Left lung (tissue), 14 donors: ENCODE measurements at places on chromosomes 6 and 20. TPM values are rescaled to one million over a fixed set of nuclear protein-coding genes. Genes with fewer than 3 reads are reported as not detected.
A peak's percentile ranks its signal among the peaks of the same experiment; 100 is the strongest.

GRCh38 chr6:144559865-144560593 is 274.9 kb downstream of the UTRN start:
- no peaks in the 10 kb centered on the region for H3K27me3 ChIP-seq
- no peak overlapping the region for H3K27ac ChIP-seq
- peaks cover 48% of the 10 kb centered on the region for H3K36me3 ChIP-seq

Gene ADTRP
- total RNA-seq = 7.1 TPM

DNA sequence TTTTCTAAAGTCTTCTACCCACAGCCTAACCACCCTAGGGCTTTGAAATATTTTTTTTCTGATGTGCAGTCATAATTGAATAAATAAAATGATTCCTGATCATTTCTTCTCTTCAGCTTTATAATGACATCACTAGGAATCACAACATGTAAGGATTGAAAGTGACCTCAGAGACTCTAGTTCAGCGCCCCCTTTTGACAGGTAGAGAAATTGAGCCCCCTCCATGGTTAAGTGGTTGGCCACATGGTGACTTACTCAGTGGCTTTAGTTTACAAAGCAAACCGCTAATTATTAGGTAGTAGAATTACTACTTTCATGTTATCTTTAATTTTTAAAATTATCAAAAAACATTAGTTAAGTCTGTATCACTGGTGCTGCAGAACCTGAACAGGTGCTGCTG is 13.3 kb upstream of the SLC2A12 start:
- no peak overlapping the region for H3K27ac ChIP-seq
- H3K4me1 ChIP-seq = no peaks in the 10 kb centered on the region
- no peak for DNase-seq
- no peak overlapping the region for H3K4me3 ChIP-seq

DNA sequence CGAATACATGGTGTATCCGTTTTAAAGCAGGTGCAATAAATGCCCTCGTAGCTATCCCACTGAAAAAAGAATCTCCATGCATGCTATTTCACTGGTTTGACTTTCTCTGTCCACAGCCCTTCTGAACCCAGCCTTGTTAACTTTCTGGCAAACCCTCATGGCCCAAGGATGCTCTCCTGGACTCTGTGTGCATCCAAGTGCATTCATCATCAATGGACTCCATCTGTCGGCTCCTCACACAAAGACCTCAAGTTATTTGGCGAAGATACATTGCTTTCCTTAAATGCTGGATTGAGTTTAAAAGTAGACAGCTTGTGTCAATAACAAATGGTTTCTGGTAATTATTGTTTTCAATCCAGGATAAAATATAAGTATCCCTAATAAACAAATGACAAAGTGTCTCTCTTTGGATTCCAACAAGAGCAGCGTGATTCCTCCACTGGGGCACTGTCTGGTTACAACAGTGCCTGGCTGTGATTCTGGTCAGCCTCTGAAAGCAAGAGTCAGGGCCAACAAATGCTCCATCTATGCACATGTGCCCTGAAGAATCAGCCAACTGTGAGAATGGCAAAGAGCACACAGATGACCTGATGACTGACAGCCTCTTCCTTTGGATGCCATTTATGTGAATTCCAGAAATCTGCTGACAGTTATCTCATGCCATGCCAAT is 55.7 kb downstream of the FYN start:
- DNase-seq = no peak
- H3K27me3 ChIP-seq = no peaks in the 10 kb centered on the region
- no peaks in the 10 kb centered on the region for H3K4me1 ChIP-seq
- no peak overlapping the region for H3K27ac ChIP-seq
- H3K36me3 ChIP-seq = no peaks in the 10 kb centered on the region
- no peak overlapping the region for H3K4me3 ChIP-seq

- DNase-seq = no peak
- peaks cover 5% of the 10 kb centered on the region for H3K36me3 ChIP-seq
- no peaks in the 10 kb centered on the region for H3K4me1 ChIP-seq
- H3K27me3 ChIP-seq = peaks cover 15% of the 10 kb centered on the region
- H3K27ac ChIP-seq = no peak overlapping the region
- no peak overlapping the region for H3K4me3 ChIP-seq
Measured at GRCh38 chr6:24644377-24644776, 1.6 kb downstream of the KIAA0319 start.

DNA sequence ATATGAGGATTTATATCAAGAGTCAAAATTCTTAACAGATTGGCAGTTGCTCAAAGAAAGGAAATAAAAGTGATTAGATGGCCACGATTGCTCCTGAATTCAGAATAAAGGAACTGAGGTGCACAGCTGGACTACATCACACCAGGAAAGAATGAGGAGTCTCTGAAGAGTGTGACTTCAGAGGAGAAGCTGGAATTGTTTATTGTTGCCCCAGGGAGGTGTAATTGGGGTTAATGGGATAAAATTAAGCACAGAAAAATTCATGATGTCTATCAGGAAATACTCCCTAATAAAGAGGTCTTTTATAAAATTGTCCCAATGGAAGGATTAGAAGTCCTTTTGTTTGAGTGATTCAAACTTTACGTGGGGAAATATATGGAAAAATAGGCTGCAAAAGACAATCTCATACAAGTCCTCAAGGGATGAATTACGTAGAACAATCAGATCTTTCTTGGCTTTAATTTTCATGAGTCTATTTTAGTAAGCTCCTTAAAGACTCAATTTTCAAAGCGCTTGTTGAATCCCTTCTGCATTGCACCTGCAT is 208.6 kb upstream of the RNF217 start:
- no peaks in the 10 kb centered on the region for H3K36me3 ChIP-seq
- no peak overlapping the region for H3K4me3 ChIP-seq
- no peaks in the 10 kb centered on the region for H3K27me3 ChIP-seq
- DNase-seq = no peak

DNA sequence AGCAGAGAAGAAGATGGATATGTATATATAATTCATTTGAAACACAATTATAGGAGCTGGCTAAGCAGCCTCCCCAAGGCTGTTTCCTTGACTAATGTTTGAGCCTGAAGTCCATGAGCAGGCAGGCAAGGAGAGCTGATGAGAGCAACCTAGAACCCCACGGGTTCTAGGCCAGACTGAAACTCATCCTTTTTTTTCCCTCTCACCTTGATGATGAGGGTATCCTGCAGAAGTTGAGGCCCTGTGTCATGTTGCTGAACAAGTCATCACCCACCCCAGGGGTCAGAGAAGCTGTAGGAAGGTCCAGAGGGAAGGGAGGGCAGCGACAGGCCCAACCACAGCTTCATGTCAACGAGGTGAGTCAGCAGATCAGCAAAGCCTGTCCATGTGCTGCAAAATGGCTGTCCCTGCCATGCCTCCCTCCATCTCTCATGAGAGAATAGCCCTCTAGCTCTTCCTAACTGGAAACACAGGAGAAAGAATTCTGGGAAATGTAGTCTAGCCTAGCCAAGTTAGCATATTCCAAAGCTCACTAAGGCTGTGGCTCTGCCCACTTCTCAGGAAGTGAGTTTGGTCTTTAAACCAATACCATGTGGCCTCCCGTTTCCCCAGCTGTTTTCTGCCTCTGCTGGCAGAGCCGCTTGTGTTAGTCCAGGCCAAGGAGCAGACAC is 91.3 kb upstream of the DTNBP1 start:
- no peaks in the 10 kb centered on the region for H3K4me1 ChIP-seq
- DNase-seq = no peak
- H3K4me3 ChIP-seq = no peak overlapping the region
- H3K27me3 ChIP-seq = no peaks in the 10 kb centered on the region

- H3K27ac ChIP-seq = no peak overlapping the region
- no peak for DNase-seq
Measured at GRCh38 chr6:147106759-147107401, 97.3 kb upstream of the STXBP5 start.

GRCh38 chr6:443621-444159 is 52.1 kb downstream of the IRF4 start:
- H3K4me1 ChIP-seq = no peaks in the 10 kb centered on the region
- no peaks in the 10 kb centered on the region for H3K36me3 ChIP-seq
- no peak overlapping the region for H3K4me3 ChIP-seq
- H3K27ac ChIP-seq = no peak overlapping the region
- H3K27me3 ChIP-seq = no peaks in the 10 kb centered on the region

DNA sequence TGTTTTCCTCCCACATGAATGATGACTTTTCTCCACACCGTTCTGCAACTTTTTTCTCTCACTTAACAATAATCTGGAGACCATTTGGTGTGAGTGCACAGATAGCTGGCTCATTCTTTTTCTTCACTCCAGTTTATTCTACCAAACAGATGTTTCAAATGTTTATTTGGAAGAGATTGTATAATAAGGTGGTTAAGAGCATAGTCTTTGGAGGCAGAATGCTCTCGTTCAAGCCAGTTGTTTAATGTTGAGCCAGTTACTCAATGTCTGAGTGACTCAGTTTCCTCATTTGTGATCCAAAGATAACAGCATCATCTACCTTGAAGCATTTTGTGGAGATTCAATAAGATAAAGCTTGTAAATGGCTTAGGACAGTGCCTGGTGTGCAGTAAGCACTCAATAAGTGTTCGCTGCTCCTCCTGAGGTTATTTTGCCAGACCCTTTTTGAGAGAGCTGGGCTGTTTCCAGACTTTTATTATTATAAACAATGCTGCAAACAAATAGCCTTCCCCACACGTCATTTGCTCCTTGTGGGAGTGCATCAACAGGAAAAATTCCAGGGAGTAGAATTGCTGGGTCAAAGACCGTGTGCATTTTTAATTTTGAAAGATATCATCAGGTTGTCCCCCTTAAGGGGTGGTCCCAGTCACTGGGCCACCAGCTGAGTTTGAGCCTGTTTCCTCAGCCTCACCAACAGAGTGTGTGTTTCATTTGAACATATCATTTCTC is 70.6 kb downstream of the VEGFA start:
- H3K27ac ChIP-seq = no peak overlapping the region
- peaks cover 13% of the 10 kb centered on the region for H3K4me1 ChIP-seq
- H3K4me3 ChIP-seq = no peak overlapping the region

DNA sequence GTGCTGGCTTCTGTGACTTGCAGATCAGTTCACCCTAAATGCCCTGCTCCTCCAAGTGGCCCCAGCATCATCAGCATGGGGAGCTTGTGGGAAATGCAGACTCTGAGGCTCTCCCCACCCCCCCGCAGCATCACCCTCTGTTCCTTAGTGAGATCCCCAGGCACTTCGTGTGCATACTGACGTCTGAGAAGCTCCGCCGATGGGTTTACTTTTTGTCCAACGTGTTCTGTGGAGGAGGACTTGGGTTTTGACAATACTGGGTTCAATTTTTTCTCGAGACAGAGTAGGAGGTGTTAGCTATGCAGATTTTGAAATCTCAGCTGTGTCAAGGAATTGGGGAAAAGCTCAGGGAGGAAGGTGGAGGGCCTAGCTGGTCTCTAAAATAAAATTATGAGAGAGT is 38.3 kb upstream of the ZNF831 start:
- no peaks in the 10 kb centered on the region for H3K36me3 ChIP-seq
- no peak overlapping the region for H3K27ac ChIP-seq

Gene COL9A1
- not detected for total RNA-seq

Gene LPA
- total RNA-seq = not detected

Gene FAM83B
- total RNA-seq = 0.16 TPM

Gene OR2B6
- total RNA-seq = not detected

DNA sequence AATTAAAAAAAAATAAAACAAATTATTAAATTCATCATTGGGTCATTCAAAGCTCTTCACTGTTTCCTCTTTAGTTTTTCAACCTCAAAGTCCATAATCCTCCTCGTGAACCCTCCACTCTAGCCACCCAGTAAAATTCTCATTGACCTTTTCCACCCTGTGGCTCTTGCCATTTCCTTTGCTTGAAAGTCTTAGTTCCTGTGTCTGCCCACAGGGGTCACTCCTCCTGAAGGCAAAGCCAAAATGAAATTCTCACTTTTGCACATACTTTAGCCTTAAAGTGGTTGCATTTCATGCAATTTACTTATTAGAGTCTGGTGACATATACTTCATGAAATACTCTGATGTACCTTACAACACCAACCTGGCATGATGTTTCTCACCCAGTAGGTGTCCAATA is 263.7 kb downstream of the BMP2 start:
- no peaks in the 10 kb centered on the region for H3K27me3 ChIP-seq
- no peak overlapping the region for H3K27ac ChIP-seq
- H3K4me1 ChIP-seq = no peaks in the 10 kb centered on the region
- DNase-seq = no peak
- no peak overlapping the region for H3K4me3 ChIP-seq
- no peaks in the 10 kb centered on the region for H3K36me3 ChIP-seq

Gene RNF182
- 3.3 TPM for total RNA-seq

Gene SLC32A1
- total RNA-seq = not detected

- no peaks in the 10 kb centered on the region for H3K27me3 ChIP-seq
- peak overlapping the region; percentile 96 for H3K27ac ChIP-seq
- peak overlapping the region; percentile 64 for H3K4me3 ChIP-seq
- no peaks in the 10 kb centered on the region for H3K36me3 ChIP-seq
- DNase-seq = no peak
Measured at GRCh38 chr6:145815309-145816274, 997 bp upstream of the FBXO30 start.

DNA sequence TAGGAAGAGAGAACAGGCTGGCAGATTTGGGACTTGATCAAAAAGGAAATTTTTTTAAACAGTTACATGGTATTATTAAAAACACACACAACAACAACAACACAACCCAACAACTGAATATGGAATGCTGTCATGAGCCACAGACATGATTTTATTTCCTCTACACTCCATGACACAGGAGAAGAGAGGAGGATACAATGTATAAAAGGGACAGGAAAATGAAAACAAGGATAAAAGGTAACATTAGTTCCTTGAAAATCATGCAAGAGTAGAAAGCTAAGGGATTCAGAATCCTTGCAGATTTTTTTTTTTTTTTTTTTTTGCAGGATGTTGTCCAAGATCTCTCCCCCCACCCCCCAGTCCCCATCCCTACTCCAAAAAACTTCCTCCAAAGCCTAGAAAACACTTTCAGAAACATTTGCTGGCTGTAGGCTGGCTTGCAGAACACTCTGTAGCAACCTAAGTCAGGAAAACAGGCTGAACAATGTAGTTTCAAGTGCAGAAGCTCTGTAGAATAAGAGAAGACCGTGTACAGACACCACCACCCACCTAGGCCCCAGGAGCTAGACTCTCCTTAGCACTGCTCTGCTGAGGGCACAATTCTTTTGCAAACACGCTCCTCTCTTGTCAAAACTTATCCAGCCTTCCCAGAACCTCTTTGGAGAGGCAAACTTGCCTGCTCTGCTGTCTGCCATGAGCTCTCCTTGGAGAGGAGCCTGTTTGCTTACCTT is 845 bp downstream of the ZMYND8 start:
- H3K27me3 ChIP-seq = no peaks in the 10 kb centered on the region
- H3K4me1 ChIP-seq = peaks cover 96% of the 10 kb centered on the region
- peak overlapping the region; percentile 98 for H3K27ac ChIP-seq
- no peak for DNase-seq
- peak overlapping the region; percentile 14 for H3K4me3 ChIP-seq

DNA sequence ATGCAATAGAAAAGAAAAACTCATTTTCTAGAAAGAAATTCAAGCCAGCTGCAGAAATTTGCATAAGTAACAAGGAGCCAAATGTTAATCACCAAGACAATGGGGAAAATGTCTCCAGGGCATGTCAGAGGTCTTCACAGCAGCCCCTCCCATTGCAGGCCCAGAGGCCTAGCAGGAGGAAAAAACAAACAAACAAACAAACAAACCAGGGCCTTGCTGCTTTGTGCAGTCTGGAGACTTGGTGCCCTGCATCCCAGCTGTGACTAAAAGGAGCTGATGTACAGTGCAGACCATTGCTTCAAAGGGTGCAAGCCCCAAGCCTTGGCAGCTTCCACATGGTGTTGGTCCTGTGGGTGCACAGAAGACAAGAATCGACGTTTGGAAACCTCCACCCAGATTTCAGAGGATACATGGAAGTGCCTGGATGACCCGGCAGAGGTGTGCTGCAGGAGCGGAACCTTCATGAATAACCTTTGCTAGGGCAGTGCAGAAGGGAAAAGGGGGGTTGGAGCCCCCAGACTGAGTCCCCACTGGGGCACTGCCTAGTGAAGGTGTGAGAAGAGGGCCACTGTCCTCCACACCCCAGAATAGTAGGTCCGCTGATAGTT is 110.9 kb upstream of the AKAP12 start:
- no peaks in the 10 kb centered on the region for H3K36me3 ChIP-seq
- H3K27ac ChIP-seq = no peak overlapping the region
- DNase-seq = no peak
- no peaks in the 10 kb centered on the region for H3K4me1 ChIP-seq

Gene SLC22A2
- total RNA-seq = not detected
